ENCODE measurements at places on chromosomes 12 and 14. TPM values are rescaled to one million over a fixed set of nuclear protein-coding genes. Genes with fewer than 3 reads are reported as not detected.

- no peak overlapping the region for H3K4me3 ChIP-seq
- H3K36me3 ChIP-seq: peaks cover 18% of the 10 kb centered on the region
- H3K27ac ChIP-seq: peak overlapping the region; percentile 74
- no peaks in the 10 kb centered on the region for H3K27me3 ChIP-seq
Measured at GRCh38 chr14:77301103-77301502, 19.6 kb downstream of the POMT2 start.

DNA sequence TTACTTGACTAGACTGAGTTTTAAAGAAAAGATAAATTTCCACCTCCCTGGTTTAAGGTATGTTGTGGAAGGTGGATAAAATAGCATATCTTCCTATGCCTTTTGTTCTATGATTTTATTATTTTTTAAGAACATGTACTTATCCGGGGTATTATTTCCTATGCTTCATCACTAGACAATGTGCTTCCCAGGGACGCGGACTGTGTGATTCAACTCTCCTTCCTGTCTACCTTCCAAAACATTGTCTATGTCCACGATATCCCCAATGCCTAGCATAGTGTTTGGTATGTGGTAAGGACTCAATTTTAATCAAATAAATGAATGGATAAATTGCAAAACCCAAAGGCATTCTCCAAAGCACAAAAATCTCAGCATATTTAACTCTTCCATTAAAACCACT, 8.3 kb upstream of the CCND2 start:
- H3K27ac ChIP-seq: no peak overlapping the region
- peaks cover 13% of the 10 kb centered on the region for H3K4me1 ChIP-seq
- DNase-seq: no peak
- H3K4me3 ChIP-seq: no peak overlapping the region
- H3K27me3 ChIP-seq: peaks cover 58% of the 10 kb centered on the region

- no peak for DNase-seq
- peaks cover 2% of the 10 kb centered on the region for H3K36me3 ChIP-seq
- H3K27me3 ChIP-seq: no peaks in the 10 kb centered on the region
- H3K4me1 ChIP-seq: no peaks in the 10 kb centered on the region
- no peak overlapping the region for H3K27ac ChIP-seq
Measured at GRCh38 chr12:94198469-94198868, 50.1 kb downstream of the PLXNC1 start.

DNA sequence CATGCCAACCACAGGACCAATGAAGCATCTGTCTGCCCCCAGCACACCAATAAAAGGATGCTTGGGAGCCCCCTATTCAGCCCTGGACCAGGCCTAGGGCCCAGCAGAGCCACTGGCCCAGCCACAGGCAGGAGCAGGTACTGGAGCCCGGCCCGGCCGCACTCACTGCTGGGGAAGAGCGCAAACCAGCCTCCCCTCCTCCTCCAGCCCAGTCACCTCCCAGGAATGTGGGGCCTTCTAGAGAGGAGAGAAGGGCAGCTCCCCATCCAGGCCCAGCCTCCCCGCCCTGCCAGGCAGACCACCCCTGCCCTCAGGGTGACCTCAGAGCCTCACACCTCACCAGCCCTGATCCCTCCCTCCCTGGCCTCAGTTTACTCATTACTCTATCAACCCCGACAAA, 56.2 kb downstream of the CCNK start:
- H3K36me3 ChIP-seq: no peaks in the 10 kb centered on the region
- no peaks in the 10 kb centered on the region for H3K27me3 ChIP-seq
- peaks cover 41% of the 10 kb centered on the region for H3K4me1 ChIP-seq
- no peak overlapping the region for H3K4me3 ChIP-seq
- DNase-seq: no peak

The PLA2G1B gene
- total RNA-seq: 1.1 TPM

The CISTR gene
- total RNA-seq: not detected
